ENCODE measurements at places on chromosomes 1 and 21.

- DNase-seq, result no peak
These were observed 19.1 kb upstream of the PPIH start for GRCh38 chr1:42639116-42639515.

DNA sequence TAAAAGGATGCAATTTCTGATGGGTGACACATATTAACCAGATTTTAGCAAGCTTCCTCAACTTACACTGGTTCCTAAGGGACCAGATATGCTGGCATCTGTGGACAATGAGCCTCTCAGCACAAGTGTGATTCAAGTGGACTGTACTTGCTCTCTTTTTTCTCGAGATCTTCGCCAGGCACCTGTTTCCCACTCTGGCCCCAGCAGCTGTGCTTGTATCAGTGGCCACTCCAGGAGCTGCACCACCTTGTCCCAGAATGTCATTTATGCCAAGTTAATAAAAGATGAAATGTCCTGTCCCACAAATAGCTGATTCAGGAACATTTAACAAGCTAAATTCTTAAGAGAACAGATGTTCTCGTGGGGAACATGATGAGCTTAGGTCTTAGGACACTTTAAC, 14.6 kb downstream of the C1orf198 start:
- no peak for DNase-seq

GRCh38 chr1:210618369-210618768, 289.7 kb downstream of the HHAT start:
- DNase-seq, result no peak

- DNase-seq, result no peak
These were observed 35.1 kb upstream of the JUN start for GRCh38 chr1:58818976-58819375.

DNA sequence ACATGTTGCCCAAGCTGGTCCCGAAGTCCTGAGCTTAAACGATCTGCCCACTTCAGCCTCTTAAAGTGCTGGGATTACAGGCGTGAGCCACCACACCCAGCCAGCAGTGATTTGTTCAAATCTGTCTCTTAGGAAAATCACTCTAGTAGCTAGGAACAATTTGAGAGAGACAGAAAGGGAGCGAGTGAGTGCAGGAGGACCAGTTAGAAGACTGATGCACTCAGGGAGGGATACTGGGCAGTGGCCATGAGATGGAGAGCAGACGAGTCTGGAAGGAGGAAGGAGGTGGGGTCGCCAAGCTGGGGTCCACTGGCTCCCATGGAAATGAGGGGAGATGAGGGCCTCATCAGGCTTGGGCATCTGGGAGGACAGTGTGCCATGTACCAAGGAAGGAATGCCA, 23.6 kb upstream of the SSBP3 start:
- no peak for DNase-seq

- no peak for DNase-seq
These were observed 16.6 kb upstream of the ELOA start for GRCh38 chr1:23726686-23727085.

GRCh38 chr1:19038096-19038495, 81.6 kb upstream of the IFFO2 start:
- DNase-seq, result no peak

GRCh38 chr1:223203034-223203408, 60.0 kb upstream of the TLR5 start:
- no peak for DNase-seq

DNA sequence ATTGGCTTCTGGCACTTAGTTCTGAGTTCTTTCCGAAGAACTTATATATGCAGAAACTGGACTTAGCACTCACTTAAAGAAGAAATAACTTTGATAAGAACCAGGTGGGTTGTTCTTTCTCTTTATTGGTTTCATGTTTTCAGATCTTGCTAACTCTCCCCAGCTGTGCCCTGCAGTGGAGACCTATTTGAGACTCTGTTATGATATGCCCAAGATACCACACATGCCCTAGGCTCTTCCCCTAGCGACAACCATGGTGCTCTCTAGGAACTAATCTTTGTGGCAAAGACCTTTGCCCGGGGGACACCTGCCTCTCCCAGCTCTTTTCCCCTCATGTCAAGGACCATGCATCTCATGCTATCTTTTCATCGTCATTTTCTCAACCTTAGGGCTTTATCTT, 128.8 kb downstream of the PBX1 start:
- DNase-seq, result no peak

GRCh38 chr1:39328095-39328494, 123.6 kb downstream of the MACF1 start:
- no peak for DNase-seq

DNA sequence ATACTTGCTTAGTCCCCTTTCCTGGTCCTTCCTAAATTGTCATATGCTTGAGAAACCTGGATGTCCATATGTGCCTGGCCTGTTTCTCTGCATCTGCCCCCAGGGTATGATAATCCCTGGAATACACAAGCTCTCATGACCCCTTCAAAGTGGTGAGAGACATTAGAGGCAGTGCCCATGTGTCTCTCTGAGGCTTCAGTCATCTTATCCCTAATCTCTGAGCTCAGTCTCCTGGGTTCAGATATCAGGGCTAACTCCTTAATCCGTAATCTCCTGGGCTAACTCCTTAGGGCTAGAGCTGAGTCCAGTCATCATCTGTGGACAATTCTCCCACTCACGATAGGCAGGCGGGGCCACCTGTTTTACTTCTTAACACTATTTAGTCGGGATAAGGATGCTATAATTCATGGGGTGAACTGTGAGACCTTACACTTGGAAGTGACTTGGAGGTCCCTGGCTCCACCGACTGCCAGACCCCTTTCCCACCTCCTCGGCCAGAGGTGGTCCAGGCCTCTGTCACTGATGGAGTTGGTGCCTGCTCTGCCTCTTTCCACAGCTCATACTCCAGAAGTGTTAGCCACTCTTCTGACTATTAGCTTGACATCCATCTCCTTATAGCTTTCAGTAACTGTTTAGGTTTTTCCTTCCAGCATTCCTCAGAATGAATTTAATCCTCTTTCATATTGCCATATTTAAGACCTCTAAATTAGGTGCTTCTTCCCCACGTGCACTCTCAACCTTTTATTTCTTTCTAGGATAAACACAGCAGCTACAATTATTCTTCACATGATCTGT, 22.7 kb downstream of the CCN1 start:
- no peak for DNase-seq

- DNase-seq, result peak; percentile 71
These were observed 35.8 kb downstream of the UBASH3A start for GRCh38 chr21:42439284-42440186.

DNA sequence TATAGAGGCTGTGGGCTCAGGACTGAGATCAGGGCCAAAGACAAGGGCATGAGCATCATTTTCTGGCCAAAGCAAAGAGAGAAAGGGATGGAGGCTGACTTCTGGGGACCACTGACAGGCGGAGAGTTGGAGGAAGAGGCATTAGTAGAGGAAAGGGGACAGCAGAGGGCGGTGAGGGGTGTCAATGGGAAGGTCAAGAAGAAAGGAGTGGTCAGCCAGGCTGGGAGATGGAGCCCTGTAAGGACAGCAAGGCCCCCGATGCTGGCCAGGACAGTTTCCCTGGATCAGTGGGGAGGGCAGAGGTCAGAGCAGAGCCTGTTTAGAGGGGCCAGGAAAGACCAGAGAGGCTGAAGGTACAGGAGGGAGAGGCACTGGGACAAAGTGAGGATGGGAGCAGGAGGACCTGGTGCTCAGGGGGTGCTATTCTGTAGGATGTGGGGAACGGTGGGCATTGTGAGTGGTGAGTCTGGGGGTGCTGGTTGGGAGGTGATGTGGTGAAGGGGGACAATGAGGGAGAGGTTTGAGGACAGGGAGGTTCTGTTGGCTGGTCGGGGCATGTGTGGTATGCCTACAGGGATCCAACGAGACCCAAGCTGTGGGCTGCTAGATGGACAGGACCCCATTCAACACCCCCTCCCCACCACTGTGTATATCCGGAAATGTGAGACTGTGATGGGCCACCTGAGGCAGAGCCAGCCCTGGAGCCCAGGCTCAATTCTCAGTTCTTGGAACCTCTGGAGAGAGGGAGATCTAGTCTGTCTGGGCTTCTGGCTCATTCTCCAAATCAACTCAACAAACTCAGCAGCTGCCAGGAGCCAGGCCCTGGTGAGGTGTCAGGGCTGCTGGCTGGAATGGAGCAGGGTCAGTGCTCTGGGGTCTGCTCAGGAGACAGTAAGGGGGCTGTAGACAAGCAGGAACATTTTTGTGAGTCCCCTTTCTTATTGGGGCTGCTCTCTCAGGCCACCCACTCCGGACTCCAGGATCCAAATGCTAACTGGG, 1.4 kb upstream of the FAM151A start:
- no peak for DNase-seq

- no peak for DNase-seq
These were observed 46.3 kb downstream of the AIDA start for GRCh38 chr1:222665964-222666363.

DNA sequence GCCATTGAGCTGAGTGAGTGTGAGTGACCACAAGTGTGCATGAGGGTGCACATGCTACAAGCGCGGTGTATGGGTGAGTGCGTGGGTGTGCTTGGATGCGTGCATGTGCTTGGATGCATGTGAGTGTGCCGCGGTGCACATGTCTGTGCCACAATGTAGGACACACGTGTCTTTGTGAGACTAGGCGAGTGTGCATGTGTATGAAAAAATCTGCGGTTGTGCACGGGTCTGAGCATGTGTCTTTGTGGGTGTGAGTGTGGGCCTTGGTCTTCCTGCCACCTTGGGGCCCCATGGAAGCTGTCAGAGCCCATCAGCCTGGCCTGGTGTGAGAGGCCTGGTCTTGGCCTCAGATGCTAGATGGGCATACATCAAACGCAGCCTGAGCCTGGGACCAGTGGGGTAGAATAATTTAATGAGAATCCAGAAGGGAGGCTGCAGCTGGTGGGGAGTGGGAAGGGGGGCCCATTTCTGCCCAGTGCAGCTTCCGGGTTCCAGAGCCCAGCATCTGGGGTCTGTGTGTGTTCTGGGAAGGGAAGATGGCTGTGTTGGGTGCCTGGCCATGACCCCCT, 103.9 kb upstream of the SLC2A1 start:
- peak; percentile 8 for DNase-seq

GRCh38 chr1:15344800-15345704, 64.6 kb upstream of the EFHD2 start:
- DNase-seq, result no peak

DNA sequence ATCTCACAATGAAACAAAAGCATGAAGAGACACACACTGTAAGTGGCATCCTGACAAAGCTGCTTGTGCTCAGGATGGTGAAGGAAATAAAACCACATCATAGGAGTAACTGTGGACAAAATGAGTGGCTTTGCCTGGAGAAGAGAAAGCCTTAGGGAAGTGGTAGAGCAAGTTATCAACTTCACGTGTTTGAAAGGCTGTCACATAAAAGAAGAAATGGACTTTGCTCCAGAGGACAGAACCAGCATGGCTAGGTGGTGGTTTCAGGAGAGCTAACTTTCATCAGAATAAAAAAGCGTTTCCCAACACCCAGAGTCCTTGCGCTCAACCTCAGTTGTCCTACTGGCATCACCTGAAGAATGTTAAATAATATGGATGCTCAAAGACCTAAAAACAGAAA, 139.9 kb downstream of the SETD4 start:
- no peak for DNase-seq

DNA sequence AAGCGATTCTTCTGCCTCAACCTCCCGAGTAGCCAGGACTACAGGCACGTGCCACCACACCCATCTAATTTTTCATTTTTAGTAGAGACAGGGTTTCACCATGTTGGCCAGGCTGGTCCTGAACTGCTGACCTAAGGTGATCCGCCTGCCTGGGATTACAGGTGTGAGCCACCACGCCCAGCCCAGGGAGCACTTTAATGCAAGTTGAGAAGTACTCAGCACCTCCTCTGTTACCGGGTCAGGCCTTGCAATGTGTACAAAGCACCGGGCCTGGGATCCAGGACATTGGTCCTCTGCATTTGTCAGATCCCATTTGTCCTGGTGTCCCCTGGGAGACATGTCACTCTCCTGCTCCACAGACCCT, 143.6 kb downstream of the TOMM20 start:
- DNase-seq, result no peak

DNA sequence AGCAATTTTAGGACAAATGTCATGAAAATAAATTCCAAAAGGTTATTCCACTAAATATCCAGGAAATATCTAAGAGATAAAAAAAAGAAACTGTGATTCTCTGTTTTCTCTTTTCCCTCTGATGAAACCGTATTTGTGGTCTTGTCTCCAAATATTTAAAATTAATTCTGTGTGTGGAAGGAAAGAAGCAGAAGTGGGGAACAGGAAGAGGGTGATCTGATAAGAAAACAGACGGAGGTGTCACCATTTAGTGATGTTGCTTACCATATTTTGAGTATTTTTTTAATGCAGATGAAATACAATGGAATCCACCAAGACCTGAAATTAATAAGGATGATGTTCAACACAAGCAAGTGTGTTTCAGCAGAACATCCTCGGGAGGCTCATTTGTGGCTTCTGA, 29.6 kb downstream of the CLCA1 start:
- no peak for DNase-seq

- no peak for DNase-seq
These were observed 41.7 kb upstream of the COA6 start for GRCh38 chr1:234331507-234331906.

GRCh38 chr1:59831529-59831928, 16.8 kb downstream of the HOOK1 start:
- DNase-seq, result no peak

- no peak for DNase-seq
These were observed 72.7 kb upstream of the CNIH3 start for GRCh38 chr1:224543453-224543852.

DNA sequence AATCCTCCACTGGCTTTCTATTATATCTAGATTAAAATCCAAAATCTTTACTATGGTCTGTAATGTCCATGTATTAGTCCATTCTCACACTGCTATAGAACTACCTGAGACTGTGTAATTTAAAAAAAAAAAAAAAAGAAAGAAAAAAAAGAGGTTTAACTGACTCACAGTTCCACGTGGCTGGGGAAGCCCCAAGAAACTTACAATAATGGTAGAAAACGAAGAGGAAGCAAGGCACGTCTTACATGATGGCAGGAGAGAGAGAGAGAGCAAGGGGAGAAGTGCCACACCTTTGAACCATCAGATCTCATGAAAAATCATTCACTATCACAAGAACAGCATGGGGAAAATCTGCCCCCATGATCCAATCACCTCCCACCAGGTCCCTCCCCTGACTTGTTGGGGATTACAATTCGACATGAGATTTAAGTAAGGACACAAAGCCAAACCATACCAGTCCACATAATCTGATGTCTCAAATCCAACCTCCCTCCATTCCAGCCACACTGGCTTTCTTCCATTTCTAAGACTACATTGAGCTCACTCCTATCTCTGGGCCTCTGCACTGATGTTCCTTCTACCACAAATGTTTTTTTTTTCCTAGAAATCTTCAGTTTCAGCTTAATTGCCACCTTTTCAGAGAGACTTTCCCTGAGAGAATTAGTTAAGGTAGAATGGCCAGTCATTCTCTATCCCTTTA, 92.4 kb downstream of the EIF4G3 start:
- DNase-seq, result peak; percentile 19
